Effector CD4-positive, alpha-beta T cell (primary cell): ENCODE measurements at places on chromosomes 1 and 21.

GRCh38 chr21:32777269-32777668 is 5.7 kb upstream of the PAXBP1 start:
- no peak for DNase-seq

DNA sequence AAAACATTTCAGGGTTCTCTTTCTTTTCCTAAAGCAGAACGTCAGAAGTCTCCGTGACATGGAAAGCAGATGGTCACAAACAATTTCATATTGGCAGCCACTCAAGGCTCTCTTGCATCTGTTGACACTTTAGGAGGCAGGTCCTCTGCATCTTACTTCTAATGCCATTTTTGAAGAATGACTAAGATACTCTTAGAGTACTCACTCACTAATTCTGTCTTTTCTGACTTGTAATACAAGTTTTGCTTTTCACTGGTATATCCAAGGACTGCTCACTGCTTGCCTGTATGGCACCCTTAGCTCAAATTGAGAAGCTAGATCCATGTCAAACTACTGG is 68.3 kb downstream of the PRRX1 start:
- DNase-seq: no peak

DNA sequence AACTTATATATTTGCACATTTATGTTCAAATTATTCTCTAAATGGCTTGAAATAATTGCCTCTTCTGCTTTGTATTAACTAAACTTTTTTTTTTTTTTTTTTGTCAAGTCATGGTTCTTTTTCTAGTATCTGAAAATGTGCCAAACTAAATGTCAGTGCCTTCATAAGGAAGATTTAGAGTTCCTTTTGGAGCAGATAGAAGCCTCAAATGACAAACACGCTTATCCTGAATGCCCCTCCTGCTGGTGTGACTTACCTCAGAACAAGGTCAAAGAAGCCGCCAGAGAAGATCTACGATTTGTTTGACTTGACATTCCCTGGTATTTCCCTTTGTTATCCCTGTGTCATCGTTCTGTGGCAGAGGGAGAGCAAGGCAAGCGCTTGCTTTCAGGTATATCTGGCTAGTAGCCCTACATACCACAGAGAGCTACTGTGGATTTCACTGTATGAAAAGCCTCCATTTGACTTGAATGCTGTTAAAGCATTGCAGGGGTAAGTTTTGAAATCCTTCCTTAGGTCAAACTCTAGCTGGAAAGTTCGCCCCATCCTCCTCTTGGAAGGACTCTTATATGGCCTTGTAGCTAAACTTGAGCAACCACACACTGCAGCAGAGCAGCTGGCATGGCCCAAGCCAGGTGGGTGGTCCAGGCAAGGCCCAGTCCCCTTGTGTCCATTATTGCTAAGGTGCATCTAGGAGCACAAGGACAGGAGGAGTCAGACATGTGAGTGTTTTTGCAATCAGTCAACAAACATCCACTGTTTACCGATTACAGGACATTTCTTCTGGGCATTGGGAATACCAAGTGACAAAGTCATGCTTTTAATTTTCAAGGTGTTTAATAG is 285.4 kb upstream of the USP25 start:
- DNase-seq: no peak

- DNase-seq: no peak
These were observed 117.4 kb downstream of the IER5 start for GRCh38 chr1:181205901-181206300.

- DNase-seq: no peak
These were observed 953 bp downstream of the PTPRU start for GRCh38 chr1:29237129-29237821.

DNA sequence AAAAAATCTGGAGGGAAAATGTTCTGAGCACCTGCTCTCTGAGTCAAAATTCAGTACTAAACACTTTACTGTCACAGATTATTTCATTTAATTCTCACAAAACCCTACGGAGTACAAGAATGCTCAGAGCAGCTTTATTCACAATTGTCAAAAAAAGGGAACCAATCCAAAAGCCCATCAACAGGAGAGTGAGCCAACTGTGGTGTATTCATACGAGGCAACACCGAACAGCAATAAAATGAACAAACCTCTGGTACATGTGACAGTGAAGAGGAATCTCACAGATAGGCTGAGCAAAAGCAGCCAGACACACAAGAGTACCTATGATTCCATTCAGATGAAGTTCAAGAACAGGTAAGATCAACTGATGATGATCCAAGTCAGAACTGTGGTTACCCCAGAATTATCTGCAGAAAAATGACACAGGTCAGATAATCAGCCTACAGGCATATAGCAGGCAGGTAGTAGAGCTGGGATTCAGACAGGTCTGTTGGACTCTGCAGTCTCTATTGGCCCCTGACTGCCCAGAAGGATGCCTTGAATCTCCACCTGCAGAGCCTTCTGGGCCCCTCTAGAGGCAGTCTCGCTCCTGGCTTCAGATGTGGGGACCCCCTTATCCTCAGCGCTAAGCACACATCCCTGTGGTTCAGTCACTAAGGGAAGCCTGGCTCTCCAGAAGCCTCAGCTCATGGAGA is 19.2 kb downstream of the SLC9A1 start:
- no peak for DNase-seq

DNA sequence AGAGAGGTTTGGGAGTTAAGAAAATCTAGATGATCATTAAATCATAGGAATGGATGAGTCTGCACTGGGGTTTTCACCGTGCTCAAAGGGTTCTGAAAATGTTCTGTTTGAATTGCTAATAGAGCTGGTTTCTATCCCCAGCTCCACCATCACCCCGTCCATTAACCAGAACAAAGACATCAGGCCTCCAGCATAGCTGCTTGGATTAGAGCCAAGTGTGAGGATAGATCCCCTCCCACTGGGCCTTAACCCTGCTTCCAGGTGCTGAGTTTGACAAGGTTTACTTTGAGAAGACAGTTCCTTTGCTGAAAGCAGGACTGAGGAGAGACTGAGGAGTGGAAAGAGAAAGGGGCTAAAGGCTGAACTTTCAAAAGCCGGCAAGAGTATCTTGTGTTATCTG is 48.3 kb downstream of the MPZL1 start:
- no peak for DNase-seq

- DNase-seq: no peak
These were observed 99.0 kb downstream of the NEK7 start for GRCh38 chr1:198255784-198256183.

GRCh38 chr1:57772580-57773195 is 348.8 kb upstream of the DAB1 start:
- DNase-seq: no peak

DNA sequence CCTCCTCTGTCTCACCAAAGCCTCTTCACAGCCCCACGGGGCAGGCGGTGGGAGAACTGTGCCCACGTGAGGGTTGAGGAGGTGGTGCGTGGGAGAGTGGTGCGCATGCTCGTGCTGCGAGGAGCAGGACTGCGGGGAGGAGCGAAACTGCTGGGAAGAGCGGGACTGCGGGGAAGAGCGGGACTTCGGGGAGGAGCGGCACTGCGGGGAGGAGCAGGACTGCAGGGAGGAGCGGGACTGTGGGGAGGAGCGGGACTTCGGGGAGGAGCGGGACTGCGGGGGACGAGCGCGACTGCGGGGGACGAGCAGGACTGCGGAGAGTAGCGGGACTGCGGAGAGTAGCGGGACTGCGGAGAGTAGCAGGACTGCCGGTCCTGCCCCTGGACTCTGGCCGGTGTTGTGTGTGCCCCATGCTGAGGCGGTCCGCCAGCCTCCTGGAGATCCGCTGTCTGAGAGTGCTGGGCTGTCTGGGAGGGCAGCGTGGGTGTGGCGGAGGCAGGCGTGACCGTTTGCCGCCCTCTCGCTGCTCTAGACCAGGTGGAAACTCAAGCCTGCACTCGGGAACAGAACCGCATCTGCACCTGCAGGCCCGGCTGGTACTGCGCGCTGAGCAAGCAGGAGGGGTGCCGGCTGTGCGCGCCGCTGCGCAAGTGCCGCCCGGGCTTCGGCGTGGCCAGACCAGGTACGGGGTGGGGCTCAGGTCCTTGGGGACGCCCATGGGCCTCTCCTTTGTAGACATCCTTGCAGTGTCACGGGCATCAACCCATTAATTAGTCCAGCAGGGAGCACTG is 24.6 kb downstream of the TNFRSF1B start:
- DNase-seq: no peak

GRCh38 chr1:156848461-156849150 is 10.3 kb downstream of the INSRR start:
- DNase-seq: peak; percentile 49

GRCh38 chr1:168236836-168237611 is 11.2 kb downstream of the SFT2D2 start:
- DNase-seq: no peak

DNA sequence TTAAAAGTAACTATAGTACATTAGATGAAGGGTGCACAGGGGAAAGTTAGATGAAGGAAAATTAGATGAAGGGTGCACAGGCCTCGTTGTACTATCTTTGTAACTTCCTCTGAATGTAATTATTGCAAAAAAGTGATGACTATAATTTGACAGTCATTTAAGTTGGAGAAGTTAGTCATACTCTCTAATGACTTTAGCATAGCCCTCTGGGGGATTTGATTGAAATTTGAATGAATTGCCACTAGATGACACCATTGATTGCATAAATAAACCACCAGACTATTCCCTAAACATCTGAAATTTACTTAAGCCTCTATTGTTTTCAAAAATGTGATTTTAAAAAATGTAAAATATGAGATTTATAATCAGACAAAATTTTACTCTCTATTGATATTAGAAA is 102.6 kb downstream of the TPR start:
- no peak for DNase-seq

DNA sequence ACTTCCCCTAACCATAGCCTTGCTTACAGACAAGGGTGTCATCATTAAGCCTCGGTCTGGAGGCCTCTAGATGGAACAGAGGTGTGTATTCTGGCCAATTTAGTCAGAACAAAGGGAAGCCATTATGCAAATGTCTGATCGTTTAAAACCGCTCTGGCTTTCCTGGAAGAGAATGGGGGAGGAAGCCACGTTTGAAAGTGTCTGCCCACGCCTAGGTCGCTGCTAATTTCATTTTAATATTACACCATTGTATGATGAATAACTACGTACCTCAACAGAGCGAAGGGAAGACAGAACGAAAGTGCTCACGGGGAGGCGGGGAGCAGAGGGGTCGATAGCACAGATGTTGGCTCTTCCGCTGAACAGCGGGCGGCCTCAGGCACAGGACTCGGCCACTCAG is 41.1 kb upstream of the CSF3R start:
- no peak for DNase-seq

GRCh38 chr1:67792103-67792502 is 41.2 kb downstream of the GNG12 start:
- no peak for DNase-seq

DNA sequence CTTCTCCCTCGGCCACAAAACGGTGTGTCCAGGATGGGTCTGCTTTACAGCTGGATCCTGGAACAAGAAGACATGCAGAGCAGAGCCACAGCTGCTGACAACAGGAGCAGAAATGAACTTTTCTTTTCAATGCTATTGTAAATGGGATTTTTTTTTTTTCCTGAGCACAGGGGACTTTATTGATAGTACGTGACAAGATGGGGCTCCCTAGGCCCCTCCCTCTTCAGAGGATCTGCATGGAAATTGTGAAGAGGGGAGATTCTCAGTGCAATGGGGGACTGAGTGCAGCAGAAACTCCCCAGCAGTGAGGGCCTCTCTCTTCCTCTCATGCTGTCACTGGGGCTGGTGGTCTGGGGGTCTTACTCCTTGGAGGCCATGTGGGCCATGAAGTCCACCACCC is 40.8 kb upstream of the CD2 start:
- DNase-seq: no peak

GRCh38 chr1:48652334-48652733 is 124.4 kb downstream of the BEND5 start:
- no peak for DNase-seq

DNA sequence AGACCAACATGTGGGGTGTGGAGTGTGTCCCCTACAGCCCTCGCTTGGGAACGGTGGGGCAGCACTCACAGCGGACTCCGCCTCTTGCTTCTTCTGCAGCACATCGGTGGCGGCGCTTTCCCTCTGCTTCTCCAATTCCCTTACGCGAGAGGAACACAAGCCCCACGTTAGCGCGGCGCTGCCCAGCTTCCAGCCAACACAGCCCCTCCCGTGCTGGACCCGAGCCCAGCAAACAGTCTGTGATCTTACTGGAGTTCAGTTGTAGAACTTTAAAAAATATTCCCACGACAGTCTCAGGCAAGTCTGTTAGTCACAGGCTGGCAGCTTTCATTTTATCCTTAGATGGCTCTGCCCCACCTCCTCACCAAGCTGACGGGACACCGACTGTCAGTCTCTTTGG is 13.6 kb downstream of the THAP3 start:
- DNase-seq: no peak

DNA sequence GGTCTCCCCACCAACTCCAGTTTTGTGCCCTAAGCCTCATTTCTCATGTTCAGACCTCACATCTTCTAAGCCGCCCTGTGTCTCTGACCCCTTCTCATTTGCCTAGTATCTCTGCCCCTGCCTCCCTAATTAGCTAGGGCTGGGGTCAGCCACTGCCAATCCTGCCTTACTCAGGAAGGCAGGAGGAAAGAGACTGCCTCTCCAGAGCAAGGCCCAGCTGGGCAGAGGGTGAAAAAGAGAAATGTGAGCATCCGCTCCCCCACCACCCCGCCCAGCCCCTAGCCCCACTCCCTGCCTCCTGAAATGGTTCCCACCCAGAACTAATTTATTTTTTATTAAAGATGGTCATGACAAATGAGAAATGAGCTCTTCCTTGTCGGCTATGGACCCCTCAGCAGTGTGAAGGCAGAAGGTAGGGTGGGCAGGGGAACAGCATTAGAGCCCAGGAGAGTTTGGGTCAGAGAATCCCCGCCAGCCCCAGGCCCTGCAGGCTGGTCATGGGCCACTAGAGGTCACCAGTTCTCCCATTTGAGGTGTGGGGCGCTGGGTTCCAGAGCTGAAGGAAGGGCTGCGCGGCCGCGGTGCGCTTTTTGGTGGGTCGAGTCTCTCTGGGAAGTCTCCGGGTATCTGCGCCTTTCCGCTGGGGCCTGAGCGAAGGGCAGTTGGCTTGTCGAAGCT is 11.5 kb downstream of the ADAMTSL4 start:
- peak; percentile 65 for DNase-seq

DNA sequence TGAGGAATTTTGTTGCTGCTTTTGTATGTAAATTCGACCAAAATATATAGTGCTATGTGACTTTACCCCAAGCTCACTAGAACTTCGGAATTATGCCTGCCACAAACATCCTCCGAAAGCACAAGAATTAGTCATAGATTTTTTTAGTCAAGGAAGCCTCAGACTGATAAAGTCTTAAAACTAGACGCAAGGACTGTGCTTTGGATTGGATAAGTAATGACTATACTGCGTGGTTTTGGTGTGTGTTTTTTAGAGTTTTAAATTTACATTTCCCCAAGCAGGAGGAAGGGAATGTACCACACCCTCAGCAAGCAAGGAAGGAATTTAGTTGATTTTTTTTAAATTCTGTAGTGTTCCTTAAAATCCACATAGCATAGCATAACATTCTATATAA is 10.3 kb downstream of the WLS start:
- DNase-seq: no peak

- DNase-seq: no peak
These were observed 18.3 kb upstream of the MUL1 start for GRCh38 chr1:20526267-20526666.

DNA sequence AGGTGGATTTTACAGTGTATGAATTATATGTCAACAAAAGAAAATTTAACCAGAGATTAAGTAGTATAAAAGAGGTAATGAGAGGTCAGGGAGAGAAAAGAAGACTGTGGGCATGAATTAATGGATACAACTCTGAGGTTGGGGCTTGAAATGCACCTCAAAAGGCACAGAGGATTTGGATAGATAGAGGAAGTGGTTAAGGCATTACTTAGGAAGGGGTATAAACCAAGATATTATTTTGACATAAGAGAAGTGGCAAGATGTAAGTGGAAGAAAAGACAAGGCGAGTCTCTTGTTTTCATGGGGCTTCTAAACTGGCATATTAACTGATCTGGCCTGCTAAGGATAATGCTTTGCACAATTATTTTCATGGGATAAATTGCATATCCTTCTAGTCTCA is 34.1 kb downstream of the RAP1A start:
- no peak for DNase-seq
